ENCODE measurements at places on chromosomes 1 and 21. TPM values are rescaled to one million over a fixed set of nuclear protein-coding genes. Genes with fewer than 3 reads are reported as not detected.

The IFNGR2 gene
- 111 TPM for polyA plus RNA-seq

The FAM131C gene
- 0.96 TPM for polyA plus RNA-seq

GRCh38 chr21:41640748-41641509 is 125.9 kb downstream of the RIPK4 start:
- no peak for DNase-seq
- H3K27me3 ChIP-seq: peaks cover 2% of the 10 kb centered on the region

DNA sequence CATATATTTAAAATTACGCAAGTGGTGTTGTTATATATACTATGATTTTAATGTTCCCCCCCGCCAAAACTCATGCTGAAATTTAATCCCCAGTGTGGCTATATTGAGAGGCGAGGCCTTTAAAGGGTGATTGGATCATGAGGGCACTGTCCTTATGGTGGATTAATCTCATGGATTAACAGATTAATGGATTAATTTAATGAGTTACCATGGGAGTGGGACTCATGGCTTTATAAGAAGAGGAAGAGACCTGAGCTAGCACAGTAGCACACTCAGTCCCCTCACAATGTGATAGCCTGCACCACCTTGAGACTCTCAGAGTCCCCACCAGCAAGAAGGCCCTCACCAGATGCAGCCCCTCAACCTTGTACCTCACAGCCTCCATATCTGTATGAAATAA is 34.8 kb downstream of the C1orf198 start:
- H3K4me3 ChIP-seq: no peak overlapping the region
- H3K27me3 ChIP-seq: no peaks in the 10 kb centered on the region
- H3K27ac ChIP-seq: no peak overlapping the region
- H3K4me1 ChIP-seq: no peaks in the 10 kb centered on the region
- DNase-seq: no peak

DNA sequence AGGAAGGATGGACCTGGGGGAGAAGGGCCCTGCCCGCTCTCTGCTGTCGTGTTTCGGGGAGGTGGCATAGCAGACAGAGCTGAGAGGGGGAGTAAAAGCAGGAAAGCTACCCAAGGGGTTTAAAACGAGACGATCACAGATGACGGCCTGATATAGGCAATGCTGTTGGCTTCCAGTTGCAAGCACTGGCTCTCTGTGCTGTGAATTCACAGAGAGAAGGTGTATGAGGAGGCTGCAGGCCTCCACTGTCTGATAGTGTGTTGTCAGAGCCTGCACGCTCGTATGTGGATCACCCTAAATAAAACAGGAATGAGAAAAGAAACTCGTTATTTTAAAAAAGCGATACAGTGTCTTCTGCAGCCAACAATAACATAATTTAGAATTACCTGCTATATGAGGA is 57.4 kb downstream of the LGR6 start:
- H3K4me1 ChIP-seq: no peaks in the 10 kb centered on the region
- no peak overlapping the region for H3K4me3 ChIP-seq
- DNase-seq: no peak
- no peaks in the 10 kb centered on the region for H3K36me3 ChIP-seq
- no peak overlapping the region for H3K27ac ChIP-seq
- H3K27me3 ChIP-seq: peaks cover 28% of the 10 kb centered on the region

DNA sequence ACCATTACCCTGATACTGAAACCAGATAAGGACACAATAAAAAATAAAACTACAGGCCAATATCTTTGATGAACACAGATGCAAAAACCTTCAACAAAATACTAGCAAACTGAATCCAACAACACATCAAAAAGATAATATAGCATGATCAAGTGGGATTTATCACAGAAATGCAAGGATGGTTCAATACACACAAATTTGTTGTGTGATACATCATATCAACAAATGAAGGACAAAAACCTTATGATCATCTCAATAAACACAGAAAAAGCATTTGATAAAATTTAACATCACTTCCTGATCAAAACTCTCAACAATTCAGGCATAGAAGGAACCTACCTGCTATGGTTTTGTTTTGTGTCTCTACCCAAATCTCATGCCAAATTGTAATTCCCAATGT is 74.3 kb upstream of the VANGL1 start:
- H3K36me3 ChIP-seq: no peaks in the 10 kb centered on the region
- H3K4me3 ChIP-seq: no peak overlapping the region
- no peak for DNase-seq
- H3K27me3 ChIP-seq: peaks cover 7% of the 10 kb centered on the region

- no peak overlapping the region for H3K4me3 ChIP-seq
- H3K4me1 ChIP-seq: peaks cover 6% of the 10 kb centered on the region
- H3K27me3 ChIP-seq: no peaks in the 10 kb centered on the region
Observed at GRCh38 chr1:12604114-12604874, 13.7 kb downstream of the DHRS3 start.

- H3K4me1 ChIP-seq: peaks cover 66% of the 10 kb centered on the region
Observed at GRCh38 chr1:180192172-180192571, 37.5 kb downstream of the QSOX1 start.

- no peak for DNase-seq
- no peaks in the 10 kb centered on the region for H3K36me3 ChIP-seq
- no peak overlapping the region for H3K27ac ChIP-seq
- H3K4me3 ChIP-seq: no peak overlapping the region
- H3K4me1 ChIP-seq: no peaks in the 10 kb centered on the region
Observed at GRCh38 chr1:78759881-78760280, 110.2 kb downstream of the IFI44 start.

Measured in thymus (tissue), 14 donors.